ENCODE measurements at places on chromosomes 4 and X.

GRCh38 chr4:2954358-2955185 is 8.6 kb downstream of the NOP14 start:
- DNase-seq = no peak

GRCh38 chrX:39773923-39774773 is 323.6 kb downstream of the BCOR start:
- DNase-seq = peak; percentile 1

GRCh38 chr4:54909961-54910360 is 215.4 kb downstream of the KDR start:
- no peak for DNase-seq

GRCh38 chr4:72531768-72532290 is 37.2 kb downstream of the ADAMTS3 start:
- peak; percentile 63 for DNase-seq

DNA sequence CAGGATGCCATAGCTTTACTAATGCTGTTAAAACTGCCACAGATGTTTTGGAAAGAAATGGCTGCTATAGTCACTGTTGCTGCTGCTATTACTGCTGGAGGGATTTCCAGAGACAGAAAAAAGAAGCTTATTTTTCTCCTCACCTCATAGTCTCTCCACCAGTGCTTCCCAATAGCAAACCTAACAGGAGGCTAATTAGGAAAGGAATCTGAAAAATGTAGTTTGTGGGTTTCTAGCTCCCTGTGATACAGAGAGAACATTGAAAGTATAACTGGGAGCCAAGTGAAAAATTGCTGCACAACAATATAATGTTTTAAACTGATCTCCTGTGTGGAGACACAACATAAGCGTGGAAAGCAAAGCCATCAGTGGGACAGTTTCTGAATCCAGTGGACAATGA is 8.6 kb upstream of the TSPAN7 start:
- no peak for DNase-seq

GRCh38 chrX:78748846-78749245 is 1.3 kb downstream of the LPAR4 start:
- no peak for DNase-seq

DNA sequence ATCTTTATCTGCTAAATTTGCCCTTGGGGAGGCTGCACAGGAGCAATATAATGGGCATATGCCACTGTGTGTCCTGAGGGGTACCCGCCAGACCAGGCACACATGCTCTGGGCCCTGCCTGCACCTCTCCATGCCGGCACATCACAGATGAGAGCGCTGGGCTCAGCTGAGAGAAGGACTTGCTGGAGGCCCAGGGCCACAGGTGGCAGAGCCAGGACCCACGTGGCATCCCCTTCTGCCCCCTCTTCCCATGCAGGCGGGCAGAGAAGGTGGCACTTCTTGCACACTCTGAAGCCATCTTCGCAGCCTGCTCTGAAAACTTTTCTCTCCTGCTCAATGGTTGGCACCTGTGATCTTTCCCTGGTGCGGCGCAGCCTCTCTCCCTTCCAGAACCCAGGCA is 20.1 kb downstream of the CPZ start:
- no peak for DNase-seq

- DNase-seq = no peak
These were observed 54.6 kb upstream of the MMAA start for GRCh38 chr4:145564540-145564939.

- DNase-seq = no peak
These were observed 25.1 kb upstream of the SETD7 start for GRCh38 chr4:139581096-139581495.

- no peak for DNase-seq
These were observed 50.0 kb downstream of the C4orf46 start for GRCh38 chr4:158621729-158622128.

GRCh38 chr4:11743236-11743635 is 314.5 kb upstream of the HS3ST1 start:
- DNase-seq = no peak

DNA sequence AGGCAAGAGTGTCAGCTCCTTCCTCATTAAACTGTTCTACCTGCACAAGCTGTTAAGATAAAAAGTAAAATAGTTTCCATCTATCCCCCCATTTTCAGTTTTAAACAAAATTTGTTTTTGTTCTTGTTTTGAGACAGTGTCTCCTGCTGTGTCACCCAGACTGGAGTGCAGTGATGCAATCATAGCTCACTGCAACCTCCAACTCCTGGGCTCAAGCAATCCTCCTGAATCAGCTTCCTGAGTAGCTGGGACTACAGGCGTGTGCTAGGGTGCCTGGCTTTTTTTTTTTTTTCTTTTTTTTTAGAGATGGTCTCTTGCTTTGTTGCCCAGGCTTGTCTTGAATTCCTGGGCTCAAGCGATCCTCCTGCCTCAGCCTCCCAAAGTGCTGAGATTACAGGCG is 105.4 kb downstream of the HS6ST2 start:
- no peak for DNase-seq

DNA sequence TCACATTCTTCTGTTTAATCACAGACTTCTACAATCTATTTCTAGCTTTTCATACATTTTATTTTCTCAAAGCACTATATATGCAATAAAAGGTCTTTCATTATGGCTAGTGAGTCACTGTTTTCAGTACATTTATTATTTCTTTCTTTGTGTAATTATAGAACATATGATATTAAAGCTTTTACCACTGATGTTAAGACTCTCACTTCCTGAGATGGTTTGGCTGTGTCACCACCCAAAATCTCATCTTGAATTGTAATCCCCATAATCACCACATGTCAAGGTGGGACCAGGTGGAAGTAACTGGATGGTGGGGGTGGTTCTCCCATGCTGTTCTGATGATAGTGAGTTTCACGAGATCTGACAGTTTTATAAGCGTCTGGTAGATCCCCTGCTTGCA is 41.9 kb downstream of the UBA6 start:
- DNase-seq = no peak

- DNase-seq = peak; percentile 65
These were observed 258.2 kb upstream of the CXorf51A start for GRCh38 chrX:147072747-147073146.

GRCh38 chr4:134028421-134028820 is 173.2 kb downstream of the PABPC4L start:
- no peak for DNase-seq

- DNase-seq = no peak
These were observed 166.6 kb downstream of the DKK2 start for GRCh38 chr4:106869551-106869950.

- DNase-seq = no peak
These were observed 166.4 kb upstream of the SFRP2 start for GRCh38 chr4:153955327-153955726.

GRCh38 chrX:81959964-81960363 is 758.1 kb downstream of the SH3BGRL start:
- DNase-seq = no peak

GRCh38 chr4:11507920-11508319 is 79.2 kb upstream of the HS3ST1 start:
- no peak for DNase-seq

GRCh38 chrX:97517763-97518162 is 634.1 kb downstream of the RPA4 start:
- no peak for DNase-seq

DNA sequence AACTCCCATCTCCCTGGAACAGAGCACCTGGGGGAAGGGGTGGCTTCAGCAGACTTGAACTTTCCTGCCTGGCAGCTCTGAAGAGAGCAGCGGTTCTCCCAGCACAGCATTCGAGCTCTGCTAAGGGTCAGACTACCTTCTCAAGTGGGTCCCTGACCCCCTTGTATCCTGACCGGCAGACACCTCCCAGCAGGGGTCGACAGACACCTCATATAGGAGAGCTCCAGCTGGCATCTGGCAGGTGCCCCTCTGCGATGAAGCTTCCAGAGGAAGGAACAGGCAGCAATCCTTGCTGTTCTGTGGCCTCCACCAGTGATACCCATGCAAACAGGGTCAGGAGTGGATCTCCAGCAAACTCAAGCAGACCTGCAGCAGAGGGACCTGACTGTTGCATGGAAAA is 244.1 kb upstream of the RASGEF1B start:
- no peak for DNase-seq

DNA sequence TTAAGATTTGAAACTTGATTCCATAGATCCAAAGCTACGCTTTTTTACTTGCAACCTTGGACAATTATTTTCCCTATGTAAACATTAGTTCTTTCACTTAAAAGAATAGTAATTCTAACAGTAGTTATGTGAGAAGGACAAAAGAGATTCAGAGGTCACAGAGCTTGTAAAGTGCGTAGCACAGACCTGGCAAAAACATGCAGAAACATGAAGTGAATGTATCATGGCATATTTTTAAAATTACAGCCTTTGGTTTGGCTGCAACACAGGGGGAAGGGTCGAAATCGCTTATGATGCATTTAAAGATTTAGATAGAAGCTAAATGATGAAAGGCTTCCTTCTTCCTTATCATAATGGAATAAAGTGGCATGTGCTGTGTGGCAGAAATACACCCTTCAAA is 1068.8 kb downstream of the ARAP2 start:
- DNase-seq = no peak

DNA sequence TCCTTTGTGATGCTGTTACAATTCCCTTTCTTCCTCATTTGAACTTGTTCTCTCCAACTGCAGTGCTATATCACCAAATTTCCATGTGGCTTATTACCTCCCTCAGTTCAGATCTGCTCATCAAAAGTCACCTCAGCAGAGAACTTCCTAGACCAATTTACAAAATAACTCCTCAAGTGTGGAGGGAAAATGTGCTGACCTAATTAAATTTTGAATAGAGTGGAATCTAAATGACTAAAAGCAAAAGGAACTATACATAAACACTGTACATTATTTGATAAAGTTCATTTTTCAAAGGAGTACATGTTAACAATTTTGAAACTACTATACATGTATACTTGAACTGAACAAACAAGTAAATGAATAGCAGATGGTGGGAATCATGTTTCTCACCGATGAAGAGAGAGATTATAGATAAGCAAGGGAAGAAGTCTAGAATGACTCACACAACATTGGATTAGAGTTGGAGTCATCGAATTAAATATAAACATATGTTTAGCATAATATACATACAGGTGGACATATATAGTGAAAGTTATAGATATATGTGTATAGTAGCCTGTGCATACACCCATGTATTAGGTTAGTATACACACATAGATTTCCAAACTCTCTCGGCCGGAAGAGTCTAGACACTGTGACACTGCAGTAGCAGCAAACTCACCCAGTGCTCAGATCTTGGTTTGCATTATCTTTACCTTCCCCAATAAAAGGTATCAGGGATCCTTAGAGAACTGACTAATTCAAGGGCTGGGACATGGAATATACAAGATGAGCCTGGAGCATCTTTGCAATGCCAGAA is 318.7 kb downstream of the PCDH18 start:
- DNase-seq = no peak

DNA sequence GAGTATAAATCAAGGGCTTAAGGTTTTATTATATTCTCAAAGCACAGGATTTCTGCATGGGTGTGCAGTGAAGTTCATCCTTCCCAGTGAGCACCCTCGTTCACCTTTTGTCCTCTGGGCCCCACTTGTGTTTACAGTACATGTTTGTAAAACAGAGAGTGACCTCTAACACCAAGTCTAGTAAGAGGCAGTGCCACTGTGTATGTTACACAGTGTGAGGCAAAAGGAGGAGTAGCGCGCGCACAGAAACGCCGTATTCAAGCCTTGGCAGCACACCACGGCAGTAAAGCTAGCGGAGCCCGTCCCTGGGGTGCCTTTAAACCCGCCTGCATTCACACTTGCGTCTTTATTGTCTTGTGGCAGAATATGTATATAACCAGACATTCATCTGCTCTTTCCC is 51.9 kb downstream of the CCNI start:
- no peak for DNase-seq

GRCh38 chr4:2301806-2302205 is 39.9 kb upstream of the MXD4 start:
- DNase-seq = no peak

DNA sequence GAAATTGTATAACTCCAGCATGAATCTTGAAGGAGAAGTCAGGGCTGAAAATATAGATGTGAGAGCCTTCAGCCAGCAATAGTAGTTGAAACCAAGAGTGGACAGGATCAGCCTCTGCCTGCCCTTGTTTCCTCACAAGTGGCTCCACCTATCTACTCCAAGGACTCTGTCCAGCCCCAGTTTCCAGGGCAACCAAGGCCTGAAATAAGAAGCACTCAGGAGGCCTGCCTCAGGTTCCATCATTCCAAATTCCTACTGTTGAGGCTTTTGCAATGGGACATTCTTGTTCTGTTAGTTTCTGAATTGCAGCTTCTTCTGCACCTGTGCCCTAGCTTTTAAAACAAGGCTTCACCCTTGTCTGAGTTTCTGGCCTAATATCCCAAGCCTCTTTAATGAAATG is 41.6 kb downstream of the TRPC5OS start:
- DNase-seq = no peak

DNA sequence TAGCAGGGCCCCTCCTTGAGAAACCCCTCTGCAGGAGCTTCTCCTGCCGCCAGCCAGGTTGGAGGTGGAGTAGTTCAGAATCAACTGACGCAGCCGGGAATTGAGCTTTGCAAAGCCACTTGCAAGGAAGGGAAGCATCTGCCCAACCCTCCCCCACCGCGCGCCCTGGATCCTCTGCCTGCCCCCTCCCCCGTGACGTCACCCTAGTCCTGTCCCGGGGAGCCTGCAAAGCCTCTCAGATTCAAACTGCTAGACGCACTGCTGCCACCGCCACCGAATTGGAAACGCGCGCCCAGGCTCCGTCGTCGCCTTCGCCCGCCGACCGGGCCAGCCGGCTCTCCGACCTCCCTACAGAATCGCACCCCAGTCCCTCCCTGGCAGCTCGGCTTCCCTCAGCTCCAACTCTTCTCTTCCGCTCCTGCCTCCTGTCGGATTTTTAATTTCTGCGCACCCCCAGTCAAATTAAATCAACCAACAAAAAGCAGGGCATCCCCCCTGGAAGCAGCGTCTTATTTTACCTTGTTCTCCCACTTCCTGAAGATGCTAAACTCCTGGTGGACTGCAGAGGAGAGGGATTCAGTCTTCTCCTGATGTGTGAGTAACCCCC is 3.8 kb downstream of the SLITRK2 start:
- DNase-seq = no peak

- peak; percentile 84 for DNase-seq
These were observed 24.4 kb upstream of the DYNLT3 start for GRCh38 chrX:37871626-37872302.

DNA sequence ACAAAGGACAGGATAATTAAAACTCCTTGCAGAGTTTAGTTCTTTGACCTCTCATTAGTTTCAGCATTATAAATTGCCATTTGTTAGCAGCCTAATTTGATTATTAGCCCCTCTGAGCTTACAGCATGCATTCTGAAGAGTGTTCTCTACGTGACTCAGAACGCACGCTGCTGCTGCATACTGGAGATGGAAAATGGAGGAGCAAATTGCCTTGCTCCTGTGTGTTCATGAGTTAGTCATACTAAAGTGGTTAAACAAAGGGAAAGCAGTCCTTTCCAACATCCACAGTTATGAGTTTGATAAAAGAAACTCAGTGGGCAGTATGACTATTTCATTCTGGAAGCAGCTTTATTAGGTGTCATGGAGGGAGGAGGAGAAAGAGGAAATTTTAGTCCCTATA is 922.5 kb downstream of the RPA4 start:
- DNase-seq = no peak

DNA sequence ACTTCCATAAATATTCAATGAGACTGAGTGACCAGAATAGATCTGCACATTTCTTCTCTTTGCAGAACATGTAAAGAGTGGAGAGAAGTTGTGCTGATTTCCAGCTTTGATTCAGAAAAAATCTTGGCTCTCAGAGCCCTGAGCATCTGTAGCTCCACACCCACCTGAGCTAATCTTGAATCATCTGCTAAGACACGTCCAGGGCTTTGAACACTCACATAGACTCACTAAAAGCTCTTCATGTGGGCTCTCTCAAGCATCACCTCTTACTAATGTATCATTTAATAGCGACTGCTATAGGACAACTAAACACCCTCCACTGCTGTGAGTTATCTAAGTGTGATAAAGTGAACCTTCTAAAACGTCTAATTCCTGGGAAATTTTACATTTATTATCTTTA is 147.7 kb upstream of the GRIA3 start:
- no peak for DNase-seq

Data from OCI-M1 (cell line).